Kasumi-1 (cell line): ENCODE measurements at places on chromosomes 3 and 15.

DNA sequence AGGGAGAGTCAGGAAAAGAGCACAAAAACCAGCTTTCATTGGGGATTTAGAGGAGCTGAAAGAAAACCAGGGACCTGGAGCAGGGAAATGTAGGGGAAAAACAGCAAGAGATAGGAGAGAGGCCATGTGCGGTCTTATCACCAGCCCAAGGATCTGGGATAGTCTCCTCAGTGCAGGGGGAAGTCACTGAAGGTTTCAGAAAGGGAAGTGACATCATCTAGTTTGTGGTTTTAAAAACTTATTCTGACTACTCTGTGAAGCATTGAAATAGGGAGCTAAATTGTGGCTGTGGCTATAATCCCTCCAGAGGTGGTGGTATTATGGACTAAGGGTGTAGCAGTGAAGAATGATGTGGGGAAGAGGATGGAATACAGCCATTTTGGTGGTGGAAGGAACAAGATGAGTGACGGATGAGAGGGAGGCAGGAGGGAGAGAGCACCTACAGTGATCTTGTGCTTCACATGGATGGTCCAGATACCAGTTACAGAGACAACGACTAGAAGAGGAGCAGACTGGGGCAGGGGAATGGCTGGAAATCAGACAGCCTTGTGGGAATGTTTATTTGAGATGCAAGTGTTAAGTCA is 72.7 kb downstream of the HMG20A start:
- peak; percentile 92 for DNase-seq

- no peak for DNase-seq
These were observed 64.7 kb downstream of the GPR176 start for GRCh38 chr15:39855400-39855799.

- DNase-seq, result no peak
These were observed 75.0 kb downstream of the CORO2B start for GRCh38 chr15:68653801-68654200.

- no peak for DNase-seq
These were observed 25.5 kb downstream of the ATP1B3 start for GRCh38 chr3:141901914-141902313.

GRCh38 chr15:70525551-70525950 is 237.8 kb downstream of the UACA start:
- DNase-seq, result no peak

GRCh38 chr3:132273036-132273435 is 44.2 kb upstream of the ACP3 start:
- DNase-seq, result no peak

GRCh38 chr3:111596328-111596727 is 1.2 kb upstream of the ZBED2 start:
- DNase-seq, result no peak
